ENCODE measurements at places on chromosomes 6 and 20.

GRCh38 chr6:118895859-118896258 is 1.9 kb downstream of the ASF1A start:
- no peak for DNase-seq

- no peak for DNase-seq
Measured at GRCh38 chr6:68160348-68160747, 474.7 kb upstream of the ADGRB3 start.

DNA sequence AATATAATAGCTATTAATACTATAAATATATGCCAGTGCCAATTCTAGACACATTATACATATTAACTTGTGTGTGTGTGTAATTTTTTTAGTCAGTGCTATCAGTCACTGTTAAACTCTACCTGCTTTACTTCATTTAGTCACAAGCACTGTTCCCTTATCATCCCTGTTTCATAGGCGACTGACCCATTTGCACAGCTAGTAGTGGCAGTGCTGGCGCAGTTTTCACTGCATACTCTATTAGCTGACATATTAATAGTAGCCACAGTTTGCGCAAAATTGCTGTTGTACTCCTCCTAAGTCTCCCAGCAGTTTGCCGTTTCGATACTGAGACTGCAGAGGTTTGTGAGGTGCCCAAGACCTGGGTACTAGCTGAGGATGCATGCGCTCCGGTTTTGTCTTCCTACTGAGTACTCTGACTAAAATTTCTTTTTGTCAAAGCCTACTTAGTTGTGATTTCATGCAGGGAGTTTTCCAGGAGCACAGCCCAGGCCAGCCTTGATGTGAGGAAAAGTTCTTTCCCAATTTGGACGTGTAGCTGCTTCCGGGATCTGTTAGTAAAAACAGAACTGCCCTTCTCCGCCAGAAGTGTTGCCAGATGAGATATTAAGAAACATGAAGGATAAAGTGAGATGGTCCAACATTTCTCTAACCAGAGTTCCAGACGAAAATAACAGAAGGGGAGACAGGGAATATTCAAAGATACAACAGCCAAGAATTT is 5.6 kb downstream of the BAG2 start:
- DNase-seq = no peak

DNA sequence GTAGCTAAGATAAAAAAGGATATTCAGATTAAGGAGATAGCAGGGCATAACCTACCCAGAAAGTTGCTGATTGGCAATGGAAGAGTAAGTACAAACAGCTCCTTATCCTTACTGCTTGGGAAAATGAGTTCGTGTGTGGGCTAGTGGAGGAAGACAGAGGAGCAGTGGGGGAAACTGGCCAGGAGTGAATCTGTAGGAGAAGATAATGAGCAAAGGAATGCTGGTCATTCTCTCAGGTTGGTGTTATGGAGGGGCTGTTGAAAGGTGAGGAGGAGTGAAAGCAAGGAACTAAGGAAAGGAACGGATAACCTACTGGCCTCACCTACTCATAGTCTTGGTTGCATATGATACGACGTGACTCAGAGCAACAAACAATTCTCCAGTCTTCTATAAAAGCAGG is 7.3 kb upstream of the GJB7 start:
- DNase-seq = no peak

- DNase-seq = no peak
Measured at GRCh38 chr6:33957892-33958525, 154.2 kb upstream of the MLN start.

DNA sequence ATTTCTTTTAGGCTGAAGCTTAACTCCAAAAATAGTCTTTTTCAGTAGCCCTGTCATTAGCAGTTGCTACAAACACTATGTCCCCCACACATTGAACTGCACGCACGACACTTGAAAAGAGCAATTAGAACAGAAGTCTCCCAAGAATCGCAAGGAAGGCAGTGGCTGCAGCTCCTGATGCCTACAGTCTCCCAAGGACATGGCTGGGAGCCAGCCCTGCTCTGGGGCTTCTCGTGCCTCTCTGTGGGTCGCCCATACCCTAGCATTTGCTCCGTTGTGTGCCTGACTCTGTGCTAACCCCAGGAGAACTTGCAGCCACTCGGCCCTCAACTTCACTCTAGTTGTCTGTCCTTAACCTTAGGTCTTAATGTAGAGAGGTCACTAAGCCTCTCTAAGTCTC is 454.2 kb downstream of the PTPRT start:
- DNase-seq = no peak

DNA sequence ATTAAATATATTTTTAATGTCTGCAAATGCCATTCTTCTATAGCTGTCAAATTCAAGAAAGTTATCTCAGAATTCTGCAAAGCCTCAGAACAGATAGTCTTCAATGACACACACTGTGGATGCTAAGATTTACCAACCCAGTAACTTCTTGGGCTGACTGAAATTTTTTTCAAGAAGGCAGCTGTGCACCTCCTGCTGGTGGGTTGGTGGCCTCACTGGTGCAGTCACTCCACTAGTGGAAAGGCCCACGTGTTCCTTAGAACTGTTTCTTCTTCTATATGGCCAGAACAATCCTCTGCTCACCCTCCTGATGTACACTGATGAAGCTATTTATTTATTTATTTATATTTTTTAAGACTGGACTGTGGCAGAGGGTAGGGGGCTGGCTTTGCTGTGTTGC is 28.1 kb upstream of the MTCL3 start:
- DNase-seq = peak; percentile 11

- no peak for DNase-seq
Measured at GRCh38 chr6:115914098-115914497, 146.6 kb downstream of the FRK start.

GRCh38 chr6:14309516-14309915 is 191.9 kb downstream of the CD83 start:
- DNase-seq = no peak

DNA sequence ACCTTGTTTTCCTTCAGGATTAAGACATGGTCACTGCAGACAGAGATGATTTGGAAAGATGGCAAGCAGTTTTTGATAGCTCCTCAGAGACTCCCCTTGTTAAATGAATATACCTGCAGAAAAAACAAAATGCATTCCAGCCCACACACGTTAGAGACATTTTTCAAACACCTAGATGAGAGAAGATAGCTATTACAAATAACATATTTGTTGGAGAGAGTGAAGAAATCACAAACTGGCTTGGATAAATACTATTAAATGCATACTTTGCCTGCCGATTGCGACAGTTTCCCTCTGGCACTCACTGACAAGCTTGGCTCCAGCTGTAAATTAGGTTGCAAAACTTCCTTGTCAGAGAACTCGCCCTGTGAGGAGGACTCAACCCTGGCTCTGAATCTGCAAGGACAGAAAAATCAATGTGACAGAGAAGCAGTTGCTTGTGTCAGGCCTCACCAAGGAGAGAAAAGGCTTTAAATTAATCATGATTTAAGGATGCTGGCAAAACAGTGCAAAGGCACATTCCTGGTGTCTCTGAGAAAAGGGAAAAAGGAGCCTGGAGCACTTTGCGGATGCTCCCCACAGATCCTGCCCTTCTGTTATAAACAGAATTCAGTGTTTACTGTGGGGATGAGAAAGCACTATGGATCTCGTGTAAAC is 423.7 kb upstream of the MARCKS start:
- no peak for DNase-seq

DNA sequence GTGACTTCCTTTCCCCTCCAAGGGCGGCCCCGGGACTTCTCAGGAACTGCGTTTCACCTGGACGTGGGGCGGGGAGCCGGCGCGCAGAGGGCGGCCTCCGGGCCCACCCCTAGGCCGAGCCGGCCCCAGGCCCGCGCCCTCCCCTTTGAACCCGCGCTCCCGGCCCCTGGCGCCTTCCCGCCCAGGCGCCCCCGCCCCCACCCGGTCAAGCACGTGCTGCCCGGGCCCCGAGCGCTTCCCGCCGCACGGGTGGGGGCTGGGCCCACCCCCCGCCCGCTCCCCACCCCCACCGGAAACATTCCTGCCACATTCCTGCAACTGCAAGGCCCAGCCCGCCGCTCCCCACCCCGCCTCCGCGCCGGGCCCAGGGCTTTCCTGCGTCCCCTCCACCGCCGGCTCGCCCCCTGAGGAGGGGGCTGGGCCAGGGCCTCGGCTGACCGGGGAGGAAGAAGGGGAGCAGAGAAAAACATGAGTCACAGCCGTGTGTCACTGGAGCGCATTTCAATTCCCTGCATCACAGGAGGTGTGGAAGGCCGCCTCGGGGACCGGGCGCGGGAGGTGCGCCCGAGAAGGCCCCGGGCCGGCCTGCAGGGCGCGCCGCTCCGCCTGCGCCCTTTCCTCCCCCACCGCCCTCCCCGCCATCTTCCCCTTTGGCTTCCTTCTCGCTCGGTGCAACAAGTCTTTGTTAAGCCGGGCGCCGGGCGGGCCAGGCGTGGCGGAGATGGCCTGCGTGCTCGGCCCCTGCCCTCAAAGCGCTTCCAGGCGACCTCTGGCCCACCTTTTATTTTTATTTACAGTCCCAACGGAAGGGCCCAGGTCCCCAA is 1.2 kb upstream of the HMGA1 start:
- DNase-seq = peak; percentile 74

DNA sequence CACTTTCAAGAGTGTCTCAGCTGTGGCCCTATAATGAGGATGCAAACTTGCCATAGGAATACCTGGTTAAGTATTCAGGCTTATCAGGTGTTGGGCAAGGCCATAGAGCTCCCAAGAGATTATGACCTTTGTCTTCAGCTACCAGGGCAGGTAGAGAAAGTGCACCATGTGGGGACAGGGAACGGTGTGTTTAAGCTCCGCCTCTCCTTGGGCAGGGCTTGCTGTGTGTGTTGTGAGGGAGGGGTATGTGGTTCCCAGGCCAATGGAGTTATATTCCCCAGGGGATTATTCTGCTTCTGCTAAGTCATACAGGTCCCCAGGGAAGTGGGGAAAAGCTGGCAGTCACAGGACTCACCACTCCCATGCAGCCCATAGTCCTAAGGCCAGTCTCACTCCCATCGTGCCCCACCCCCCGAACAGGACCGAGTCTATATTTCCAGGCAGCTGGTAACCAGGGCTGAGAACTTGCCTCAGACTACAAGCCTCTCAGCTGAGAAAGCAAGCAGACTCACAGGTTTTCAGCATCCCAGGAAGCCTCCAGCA is 660.2 kb downstream of the HTR1B start:
- DNase-seq = no peak

GRCh38 chr6:44569131-44569530 is 181.6 kb downstream of the CDC5L start:
- DNase-seq = no peak

GRCh38 chr20:43569282-43569681 is 10.5 kb downstream of the SGK2 start:
- DNase-seq = no peak

GRCh38 chr6:159969204-159969912 is 476 bp downstream of the IGF2R start:
- DNase-seq = peak; percentile 26

DNA sequence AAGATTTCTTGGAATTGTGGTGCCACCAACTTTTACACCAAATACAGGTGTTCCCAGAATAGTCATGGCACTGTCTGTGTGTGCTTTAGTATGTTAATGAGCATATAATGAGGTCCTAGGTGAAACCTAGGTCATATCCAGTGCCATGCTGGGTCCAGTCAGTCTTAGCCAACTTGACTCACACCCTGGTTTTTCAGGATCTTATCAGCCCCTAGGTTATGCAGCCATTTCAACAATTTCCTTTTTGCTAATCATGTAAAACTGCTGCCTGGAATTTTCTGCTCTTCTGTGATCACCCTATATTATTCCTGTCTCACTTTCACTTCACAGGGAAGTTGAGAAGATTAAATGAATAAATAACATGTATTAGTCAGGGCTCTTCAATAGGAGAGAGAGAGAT is 23.7 kb downstream of the SDHAF4 start:
- no peak for DNase-seq

DNA sequence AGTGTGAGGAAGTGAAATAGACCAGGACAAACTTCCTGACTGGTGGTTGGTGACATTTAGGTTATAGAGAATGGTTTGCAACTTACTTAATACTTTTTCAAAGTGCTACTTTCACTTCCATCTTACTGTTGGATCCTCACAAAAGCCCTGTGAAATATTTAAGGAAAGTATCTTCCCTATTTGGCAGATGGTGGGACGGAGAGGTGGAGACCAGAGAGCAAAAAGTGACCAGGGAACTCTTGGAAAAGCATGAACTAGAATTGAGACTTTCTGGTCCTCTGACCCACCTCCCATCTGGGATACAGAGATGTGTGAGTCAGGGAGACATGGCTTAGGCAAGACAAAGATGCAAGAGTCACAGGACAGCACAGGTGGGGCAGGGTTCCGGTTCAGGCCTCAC is 3.0 kb downstream of the TRIM10 start:
- DNase-seq = no peak

- DNase-seq = peak; percentile 13
Measured at GRCh38 chr6:21587961-21588480, 5.5 kb upstream of the SOX4 start.

GRCh38 chr6:41644297-41644879 is 6.1 kb downstream of the MDFI start:
- DNase-seq = no peak

GRCh38 chr20:10642856-10643559 is 30.8 kb downstream of the JAG1 start:
- DNase-seq = no peak

GRCh38 chr20:63696628-63697356 is at the start of gene TNFRSF6B:
Gene TNFRSF6B (plus strand): TSS chr20:63696652. CDS start chr20:63696768, 116 bp downstream.
- no peak for DNase-seq

- DNase-seq = no peak
Measured at GRCh38 chr6:29619578-29620160, 13.3 kb downstream of the GABBR1 start.

GRCh38 chr6:76876922-76877553 is 586.3 kb downstream of the HTR1B start:
- DNase-seq = no peak

DNA sequence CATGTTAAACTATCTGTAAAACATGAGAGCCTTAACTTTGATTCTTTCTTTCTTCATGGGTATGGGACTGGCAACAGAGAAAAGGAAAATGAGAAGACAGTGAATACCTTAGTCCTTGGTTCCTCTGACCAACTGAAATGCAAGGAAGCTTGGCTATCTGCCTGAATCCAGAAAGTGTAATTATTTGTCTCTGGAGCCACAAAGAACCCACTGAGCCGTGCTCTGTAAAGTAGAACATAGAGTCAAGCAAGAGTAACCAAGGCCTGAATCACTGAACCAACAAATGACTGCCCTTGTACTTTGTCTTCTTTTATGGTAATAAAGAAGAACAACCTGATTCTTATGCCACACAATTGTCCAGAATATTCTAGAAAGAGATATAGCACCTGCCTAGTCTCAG is 27.6 kb downstream of the PKHD1 start:
- DNase-seq = no peak

- DNase-seq = no peak
Measured at GRCh38 chr6:2730353-2731107, 20.2 kb downstream of the MYLK4 start.

- DNase-seq = no peak
Measured at GRCh38 chr20:34320861-34321260, 17.7 kb upstream of the AHCY start.

GRCh38 chr6:136127873-136128272 is 122.2 kb downstream of the MTFR2 start:
- DNase-seq = no peak

Data from stimulated activated CD4-positive, alpha-beta T cell treated with anti-CD3 and anti-CD28 coated beads, Interleukin-4, amount 100 ng/mL, for 24 hours (primary cell).